ENCODE measurements at places on chromosomes 5 and 9. TPM values are rescaled to one million over a fixed set of nuclear protein-coding genes. Genes with fewer than 3 reads are reported as not detected.

DNA sequence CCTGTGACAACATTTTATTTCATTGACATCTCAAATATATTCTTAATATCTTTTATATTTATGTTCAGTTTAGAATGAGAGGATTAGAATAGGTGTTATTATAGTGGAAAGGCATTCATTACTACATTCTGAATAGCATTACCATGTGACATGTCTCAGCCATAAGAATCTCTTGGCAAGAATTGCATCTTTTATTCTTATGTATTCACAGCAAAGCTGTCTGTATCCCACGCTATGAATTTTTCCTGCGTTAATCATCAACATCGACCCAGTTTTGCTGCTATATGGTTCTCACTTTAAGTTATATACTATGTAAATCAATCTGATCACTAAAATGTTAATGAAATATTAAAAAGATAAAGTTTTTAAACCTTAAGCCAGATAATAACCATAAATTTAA, 248.6 kb downstream of the TMEM232 start:
- DNase-seq = peak; percentile 82

DNA sequence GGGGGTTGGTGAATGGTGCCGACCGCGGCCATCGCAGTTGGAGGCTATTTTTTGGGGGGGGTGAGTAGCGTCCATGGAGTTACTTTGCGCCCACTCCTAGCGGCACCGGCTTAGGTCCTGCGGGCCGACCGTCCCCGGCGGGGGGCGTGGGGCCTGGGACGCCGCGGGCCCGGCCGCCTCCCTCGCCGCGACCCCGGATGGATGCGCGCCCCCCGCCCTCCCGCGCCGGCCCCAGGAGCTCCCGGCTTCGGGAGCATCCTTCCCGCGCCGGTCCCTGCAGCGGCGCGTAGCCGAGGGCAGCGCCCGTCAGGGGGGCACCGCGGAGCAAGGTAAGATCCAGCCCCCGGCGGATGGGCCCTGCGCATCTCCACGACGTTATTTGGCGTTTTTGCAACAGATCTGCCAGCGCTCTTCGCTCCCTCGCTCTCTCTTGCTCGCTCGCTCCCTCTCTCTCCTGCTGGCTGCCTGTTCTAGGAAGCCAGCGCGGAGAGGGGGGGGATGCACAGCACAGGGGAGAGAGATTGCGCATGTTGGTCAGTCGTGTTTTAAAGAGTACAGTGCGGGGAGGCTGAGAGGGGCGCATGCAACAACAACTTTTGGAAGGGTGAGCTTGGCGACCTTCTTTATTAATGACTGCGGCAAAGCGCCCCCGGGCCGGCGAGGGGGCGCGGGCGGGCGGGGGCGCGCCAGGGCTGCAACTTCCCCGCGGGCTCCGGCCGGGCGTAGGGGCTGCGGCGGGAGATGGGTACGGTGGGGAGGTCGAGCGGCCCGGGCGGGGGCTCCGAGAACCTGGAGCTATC, 413 bp downstream of the JADE2 start:
- peak; percentile 91 for DNase-seq

GRCh38 chr5:67983251-67984110, 232.1 kb upstream of the PIK3R1 start:
- no peak for DNase-seq

DNA sequence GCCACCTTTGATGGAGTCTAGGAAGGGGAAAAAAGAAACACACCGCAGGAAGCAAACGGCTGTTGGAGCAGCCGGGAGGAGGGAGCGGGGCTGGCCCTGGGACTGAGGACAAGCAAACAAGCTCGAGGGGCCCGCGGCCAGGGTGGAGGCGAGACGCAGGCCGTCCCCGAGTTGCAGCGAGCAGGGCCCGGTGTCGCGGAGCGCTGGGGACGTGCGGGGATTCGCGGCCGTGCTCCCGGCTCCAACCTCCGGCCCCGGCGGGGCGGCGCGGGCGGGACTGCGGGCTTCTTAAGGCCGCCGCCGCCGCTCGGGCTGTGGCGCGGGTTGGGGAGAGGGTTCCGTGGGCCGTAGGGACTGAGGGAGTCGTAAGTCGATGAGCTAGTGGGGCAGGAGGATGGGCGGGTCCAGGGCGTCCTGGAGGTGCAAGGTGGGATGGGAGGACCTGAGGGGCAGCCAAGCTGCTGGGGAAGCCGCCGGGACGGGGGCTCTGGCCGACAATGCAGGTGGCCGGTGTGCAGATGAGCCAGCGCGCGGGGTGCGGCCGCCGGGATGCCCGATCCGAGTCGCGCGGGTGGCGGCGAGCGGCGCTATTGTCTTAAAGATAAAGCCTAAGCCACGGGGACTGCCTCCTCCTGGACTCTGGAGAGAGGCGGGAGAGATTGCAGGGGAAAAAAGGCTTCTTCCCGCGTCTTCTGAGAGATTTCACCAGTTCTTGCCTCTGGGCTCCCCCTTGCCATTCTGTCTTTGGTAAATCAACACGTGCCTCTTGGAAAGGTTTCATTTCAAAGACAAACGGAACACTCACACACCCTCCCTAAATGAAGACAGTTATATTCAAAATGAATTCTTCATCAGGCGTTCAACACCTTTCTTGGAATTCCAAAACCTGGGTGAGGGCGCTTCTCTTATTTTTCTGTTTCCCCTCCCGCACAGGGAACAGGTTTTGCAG, 1.6 kb upstream of the HAPLN1 start:
- peak; percentile 88 for DNase-seq

DNA sequence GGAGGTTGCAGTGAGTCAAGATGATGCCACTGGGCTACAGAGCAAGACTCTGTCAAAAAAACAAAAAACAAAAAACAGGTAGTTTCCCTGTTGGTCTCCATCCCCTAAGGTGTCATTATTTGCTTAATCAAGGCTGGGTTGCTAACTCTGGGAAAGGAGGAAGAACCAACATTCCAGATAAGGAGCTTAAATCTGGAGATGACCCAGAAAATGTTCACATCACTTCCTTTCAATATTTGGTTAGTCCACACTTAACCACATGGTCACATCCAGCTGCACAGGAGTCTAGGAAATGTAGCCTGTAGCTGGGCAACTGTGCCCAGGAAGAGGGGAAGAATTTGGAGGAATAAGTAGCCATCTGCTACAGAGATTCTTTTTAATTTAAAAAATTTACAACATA, 25.9 kb upstream of the MEGF9 start:
- DNase-seq = no peak

GRCh38 chr9:19409401-19410194, 789 bp downstream of the ACER2 start:
- DNase-seq = no peak

DNA sequence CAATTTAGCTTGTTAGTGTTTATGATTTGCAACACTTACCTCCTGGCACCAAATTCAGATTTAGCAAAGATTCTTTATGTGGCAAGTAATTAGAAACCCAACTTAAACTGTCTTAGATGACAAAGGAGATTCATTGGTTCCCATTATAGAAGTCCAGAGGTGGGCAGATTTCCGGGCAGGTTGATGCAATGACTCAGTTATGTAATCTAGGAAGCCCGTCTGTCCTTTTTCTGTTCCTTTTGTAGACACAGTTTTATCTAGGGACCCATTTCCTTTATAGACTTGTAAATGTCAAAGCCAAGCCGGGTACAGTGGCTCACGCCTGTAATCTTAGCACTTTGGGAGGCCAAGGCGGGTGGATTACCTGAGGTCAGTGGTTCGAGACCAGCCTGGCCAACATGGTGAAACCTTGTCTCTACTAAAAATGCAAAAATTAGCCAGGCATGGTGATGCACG, 20.3 kb upstream of the ANKRD33B start:
- DNase-seq = no peak

GRCh38 chr5:122727112-122727541, 47.8 kb upstream of the SNX2 start:
- DNase-seq = no peak

- no peak for DNase-seq
Observed at GRCh38 chr9:104903609-104904008, 24.3 kb downstream of the ABCA1 start.

- no peak for DNase-seq
Observed at GRCh38 chr9:111297066-111297824, 32.8 kb downstream of the OR2K2 start.

GRCh38 chr5:98524773-98525172, 248.7 kb upstream of the RGMB start:
- peak; percentile 94 for DNase-seq

DNA sequence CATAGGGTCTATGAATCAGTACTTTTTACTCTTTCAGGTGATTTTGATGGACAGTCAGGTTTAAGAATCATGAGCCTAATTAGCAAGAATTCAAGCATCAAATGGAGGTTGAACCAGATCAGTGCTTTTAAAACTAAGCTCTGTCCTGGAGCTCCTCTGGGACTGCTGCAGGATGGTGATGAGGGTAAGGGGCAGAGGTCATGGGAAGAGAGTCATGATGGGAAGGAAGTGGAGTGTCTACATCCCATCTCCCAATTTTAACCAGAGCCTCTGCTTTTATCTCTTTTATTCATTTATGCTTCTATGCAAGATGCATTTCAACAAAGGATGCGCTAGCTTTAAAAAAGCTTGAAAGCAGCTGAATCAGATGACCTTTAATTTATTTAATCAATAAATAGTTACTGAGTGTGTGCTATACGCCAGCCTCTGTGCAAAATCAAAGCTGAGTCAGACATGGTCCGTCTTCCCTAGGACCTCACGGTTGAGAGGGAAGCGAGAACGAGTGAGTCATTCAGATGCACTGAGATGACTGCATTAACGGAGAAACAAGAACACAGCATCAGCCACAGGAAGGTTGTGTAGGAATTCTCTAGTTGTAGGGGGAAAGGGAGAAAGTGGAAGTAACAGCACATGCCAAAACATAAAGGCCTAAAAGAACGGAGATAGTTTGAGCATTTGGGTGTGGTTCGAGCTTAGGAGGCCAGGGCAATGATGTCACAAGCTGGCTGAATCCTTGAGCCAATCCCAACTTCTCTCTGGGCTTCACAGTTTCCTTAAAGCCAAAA, 441.6 kb upstream of the BRINP1 start:
- no peak for DNase-seq

DNA sequence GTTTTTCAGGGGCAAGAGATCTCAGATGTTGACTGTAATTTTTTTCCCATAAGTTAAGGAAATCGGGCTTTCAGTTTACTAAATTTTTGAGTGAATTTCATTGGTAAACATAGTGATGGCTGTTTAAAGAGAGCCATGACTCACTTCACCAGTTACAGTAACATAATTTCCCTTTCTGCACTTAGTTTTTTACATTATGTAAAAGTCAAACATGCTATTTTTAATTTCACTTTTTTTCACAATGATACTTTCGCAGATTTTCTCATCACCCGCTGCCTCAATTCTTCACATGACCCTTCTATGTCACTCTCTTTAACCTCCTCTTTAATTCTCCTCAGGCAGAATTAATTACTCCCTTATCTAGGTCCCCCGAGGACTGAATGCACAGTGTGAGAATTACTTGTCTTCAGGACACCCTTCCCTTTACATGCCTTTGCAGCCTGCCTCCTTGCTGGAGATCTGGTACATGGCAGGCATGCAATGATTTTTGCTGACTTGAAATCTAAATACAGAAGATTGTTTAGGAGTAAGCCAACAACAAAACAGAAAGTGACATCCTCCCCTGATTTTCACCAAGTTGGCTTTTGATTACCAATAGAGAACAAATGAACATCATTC, 217.5 kb upstream of the S1PR3 start:
- peak; percentile 22 for DNase-seq

- DNase-seq = no peak
Observed at GRCh38 chr5:179876610-179876952, 18.0 kb upstream of the MRNIP start.

GRCh38 chr5:57531333-57531732, 48.7 kb upstream of the ACTBL2 start:
- no peak for DNase-seq

DNA sequence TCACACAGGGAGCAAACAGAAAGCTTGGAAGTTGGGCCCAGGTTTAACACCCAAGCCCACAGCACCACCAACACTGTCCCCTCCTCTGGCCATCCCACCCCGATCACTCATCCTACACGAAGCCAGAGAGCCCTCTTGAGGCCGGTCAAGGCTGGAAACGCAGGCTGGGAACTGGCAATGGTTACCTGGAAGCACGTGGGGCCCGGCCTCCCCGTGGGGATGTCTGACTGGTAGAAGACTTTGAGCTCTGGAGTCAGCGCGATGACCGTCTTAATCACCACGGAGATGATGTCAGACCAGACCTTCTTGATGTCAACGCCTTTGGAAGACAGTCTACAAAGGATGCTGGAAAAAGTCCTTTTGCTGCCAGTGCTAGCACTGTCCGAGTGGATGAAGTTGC, 104.1 kb downstream of the TTLL11 start:
- peak; percentile 32 for DNase-seq

DNA sequence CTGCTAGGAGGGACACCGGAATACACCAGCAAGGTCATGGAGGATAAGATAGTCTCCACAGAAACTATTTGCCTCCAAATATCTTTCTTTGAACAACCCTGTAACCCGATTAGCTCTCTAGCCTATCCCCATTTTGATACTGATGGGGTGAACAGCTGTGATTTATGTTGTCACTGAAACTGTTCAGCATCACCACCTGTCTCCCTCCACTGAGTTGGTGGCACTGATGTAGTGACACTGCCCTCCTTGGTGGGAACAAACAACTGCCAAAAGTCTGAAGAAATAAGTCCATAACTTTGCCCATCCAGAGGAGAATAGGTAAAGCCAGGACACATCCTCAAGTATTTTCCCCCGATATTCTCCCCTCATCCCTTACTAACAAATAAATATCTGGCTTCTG, 24.3 kb upstream of the KCNV2 start:
- DNase-seq = no peak

DNA sequence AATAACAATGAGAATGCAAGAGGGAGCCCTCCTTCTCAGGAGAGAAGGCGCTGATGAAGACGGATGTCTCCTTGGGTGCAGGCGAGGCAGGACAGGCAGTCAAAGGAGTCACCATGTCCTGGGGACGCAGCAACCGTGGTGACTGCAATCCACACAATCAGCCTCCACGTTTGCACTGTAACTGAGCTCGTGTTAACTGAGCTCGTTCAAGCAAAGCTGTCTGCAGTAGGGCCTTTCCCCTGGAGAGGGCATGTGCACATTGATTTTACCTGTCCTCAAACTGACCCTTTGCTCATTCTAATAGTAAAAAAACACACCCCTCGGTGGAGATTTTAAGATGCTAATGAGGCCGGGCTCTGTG, 2.8 kb downstream of the SARDH start:
- DNase-seq = no peak

DNA sequence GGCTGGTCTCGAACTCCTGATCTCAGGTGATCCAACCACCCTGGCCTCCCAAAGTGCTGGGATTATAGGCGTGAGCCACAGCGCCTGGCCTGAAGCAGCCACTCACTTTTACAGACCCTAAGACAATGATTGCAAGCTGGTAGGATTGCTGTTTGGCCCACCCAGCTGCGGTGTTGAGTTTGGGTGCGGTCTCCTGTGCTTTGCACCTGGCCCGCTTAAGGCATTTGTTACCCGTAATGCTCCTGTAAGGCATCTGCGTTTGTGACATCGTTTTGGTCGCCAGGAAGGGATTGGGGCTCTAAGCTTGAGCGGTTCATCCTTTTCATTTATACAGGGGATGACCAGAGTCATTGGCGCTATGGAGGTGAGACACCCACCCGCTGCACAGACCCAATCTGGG, 1.5 kb downstream of the CA9 start:
- DNase-seq = no peak

The KCTD16 gene
- polyA plus RNA-seq = 4.0 TPM

The ZNF366 gene
- 1.6 TPM for polyA plus RNA-seq

The ITGA1 gene
- 3.5 TPM for polyA plus RNA-seq

The INIP gene
- polyA plus RNA-seq = 27.5 TPM

Measured in brain (organoid and tissue), 16 donors.